Activated CD4-positive, alpha-beta T cell treated with anti-CD3 and anti-CD28 coated beads, Interleukin-2, amount 50 U/mL, for 1 hour (primary cell): ENCODE measurements at places on chromosomes 5 and 9.

DNA sequence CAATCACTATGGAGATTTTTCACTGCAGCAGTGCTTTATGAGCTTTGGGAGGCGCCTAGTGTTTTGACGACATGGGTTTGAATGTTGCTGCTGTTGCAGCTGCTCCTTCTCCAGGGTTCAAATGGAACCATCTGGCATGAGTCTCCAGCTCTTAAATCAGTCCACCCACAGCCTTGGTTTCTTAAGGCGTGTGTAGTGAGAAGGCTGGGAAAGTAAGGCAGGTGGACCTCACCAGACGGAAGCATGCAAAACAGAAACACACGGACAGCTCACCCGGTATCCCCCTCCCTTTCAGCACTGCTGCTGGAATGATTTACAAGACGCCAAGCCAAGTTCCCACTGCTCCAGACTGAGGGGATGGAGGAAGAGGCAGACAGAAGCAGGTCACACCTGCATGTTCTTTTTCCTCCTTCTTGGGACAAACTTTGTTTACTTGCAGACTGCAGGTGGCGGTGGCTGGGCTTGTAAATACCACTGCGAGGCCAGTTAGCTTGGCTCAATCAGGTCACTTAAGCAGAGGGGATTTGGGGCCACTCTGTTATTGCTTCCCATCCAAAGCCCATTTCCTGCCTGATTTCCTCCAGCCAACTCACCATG, 47.4 kb downstream of the ADAM19 start:
- no peak for DNase-seq

DNA sequence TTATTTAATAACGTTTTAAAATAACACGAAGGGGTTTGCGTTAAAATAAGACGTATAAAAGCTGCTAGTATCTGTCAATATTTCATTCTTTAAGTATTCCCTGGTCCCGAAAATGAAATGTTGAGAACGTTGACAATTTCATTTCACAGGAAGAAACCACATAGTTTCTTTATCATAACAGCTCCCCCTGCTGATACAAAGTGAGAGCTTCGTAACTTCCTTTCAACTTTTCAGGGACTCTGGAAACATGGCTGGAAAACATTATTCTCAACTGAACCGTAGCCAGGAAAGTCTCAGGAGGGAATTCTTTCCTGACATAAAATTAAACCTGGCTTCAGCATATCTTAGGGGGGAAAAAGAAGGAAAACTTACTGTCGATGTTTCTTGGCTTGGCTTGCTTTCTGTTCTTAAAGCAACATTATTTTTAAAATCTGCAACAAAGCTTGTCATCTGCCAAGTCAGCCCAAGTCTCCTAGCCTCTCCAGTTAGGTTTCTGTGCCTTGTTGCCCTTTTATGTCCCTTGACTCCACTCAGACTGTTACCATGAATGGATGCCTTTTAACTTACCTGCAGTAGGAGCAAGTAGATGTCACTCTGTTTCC, 122.9 kb upstream of the DAB2 start:
- no peak for DNase-seq

- DNase-seq, result no peak
Measured at GRCh38 chr5:141701360-141702119, 19.5 kb upstream of the ARAP3 start.

- no peak for DNase-seq
Measured at GRCh38 chr5:160023908-160024630, 15.1 kb downstream of the TTC1 start.

DNA sequence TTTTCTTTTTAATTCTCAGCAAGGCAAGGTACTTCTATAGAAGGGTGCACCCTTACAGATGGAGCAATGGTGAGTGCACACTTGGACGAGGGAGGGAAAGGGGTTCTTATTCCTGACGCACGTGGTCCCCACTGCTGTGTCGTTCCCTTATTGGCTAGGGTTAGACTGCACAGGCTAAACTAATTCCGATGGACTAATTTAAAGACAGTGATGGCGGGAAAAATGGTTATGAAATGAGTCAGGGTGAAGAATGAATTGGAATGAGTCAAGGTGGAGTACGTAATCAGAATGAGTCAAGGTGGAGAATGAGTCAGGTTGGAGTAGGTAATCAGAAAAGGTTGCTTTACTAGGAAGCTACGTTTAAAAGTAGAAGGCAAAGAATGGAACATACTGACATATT, 2.1 kb upstream of the HMGCS1 start:
- DNase-seq, result no peak

DNA sequence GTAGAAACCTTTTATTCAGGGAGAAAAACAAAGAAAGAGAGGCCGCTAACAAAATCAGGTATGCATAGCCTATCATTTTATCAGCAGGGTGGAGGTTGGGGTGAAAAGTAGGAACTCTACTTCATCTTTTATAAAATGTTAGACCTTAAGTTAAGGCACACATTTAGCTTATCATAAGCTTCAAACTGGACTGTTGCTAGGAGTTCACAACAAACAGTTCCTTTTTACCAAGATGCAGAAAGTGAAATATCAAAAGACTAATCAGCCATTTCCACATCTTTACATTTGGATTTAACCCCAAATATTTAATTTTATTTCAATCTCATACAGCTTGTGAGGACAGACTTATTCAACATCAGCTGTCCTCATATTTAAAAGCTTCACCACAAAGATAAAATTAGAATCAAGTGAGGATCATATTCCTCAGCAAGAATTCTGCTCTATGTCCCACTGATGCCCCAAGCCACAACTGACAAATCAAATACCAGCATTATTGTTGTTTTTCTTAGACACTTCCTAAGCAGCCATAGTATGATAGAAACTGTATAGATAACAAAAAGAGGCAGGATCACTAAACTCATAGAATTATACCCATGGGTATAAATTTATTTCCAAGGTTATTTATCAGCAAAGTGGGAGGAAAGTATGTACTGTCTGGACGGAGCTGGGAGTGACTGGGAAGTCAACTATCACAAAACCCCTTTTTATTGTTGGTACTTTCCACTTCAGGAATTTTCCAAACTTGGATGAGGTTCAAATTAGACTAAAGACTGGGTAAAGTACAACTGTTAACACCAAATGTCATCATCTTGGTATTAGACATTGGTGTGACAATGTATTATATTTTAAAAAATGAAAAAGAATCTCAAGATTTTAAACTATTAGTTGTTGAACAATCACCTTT, 29.9 kb upstream of the MYOT start:
- DNase-seq, result no peak

GRCh38 chr5:106964132-106964531, 706.6 kb downstream of the EFNA5 start:
- DNase-seq, result no peak

- DNase-seq, result peak; percentile 82
Measured at GRCh38 chr5:139273572-139274289, 19.8 kb upstream of the MATR3 start.

- DNase-seq, result no peak
Measured at GRCh38 chr5:137340881-137341280, 158.2 kb downstream of the SPOCK1 start.

- no peak for DNase-seq
Measured at GRCh38 chr9:110092792-110093191, 115.2 kb downstream of the C9orf152 start.

DNA sequence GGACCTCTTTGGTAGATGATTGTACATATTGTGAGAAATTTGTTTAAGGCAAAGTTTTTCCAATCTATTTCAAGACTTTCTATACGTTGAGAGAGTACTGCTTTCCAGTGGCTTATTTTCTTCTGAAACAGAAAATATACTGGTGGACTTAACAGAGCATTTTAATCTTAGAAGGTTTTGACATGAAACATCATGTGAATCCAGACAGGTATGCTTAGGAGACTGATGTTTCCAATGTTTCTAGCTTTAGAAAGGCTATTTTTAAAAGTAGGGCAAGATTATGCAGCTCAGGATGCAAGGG, 71.0 kb downstream of the PIK3R1 start:
- DNase-seq, result no peak

GRCh38 chr5:166004006-166004405, 2287.4 kb upstream of the WWC1 start:
- DNase-seq, result no peak

DNA sequence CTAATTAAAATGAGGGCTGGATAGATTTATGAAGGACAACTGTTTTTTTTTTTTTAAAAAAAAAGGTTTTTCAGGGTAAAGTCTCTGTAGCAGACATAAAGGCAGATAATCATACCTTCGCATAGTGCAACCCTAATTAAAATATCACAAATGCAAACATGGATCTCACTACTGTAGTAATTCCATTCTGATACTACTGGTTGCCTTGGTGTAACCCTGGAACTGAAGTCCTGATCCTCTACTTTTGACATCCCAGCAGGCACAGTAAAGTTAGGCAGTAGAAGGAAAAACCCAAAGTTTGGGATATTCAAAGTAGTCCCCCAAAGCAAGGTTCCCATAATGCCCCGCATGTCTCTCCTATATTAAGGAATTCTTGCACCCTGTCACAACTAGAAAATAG, 19.6 kb downstream of the RFX3 start:
- no peak for DNase-seq

DNA sequence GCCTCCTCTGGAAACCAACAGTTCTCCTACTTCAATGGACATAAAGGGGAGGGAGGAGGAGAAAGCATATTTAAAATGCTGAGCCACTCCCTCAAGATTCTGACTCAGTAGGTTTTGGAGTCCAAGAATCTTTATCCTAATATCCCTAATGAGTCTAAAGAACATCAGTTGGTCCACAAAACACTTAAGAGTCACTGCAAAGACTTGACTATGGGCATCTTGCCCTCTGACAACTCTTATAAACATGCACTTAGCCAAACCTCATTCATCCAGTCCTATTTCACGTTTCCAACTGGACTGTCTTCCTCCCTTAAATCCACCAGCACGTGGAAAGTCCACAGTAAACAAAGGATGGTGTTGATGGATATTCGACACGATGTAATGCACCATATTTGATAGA, 172.5 kb downstream of the FAM114A2 start:
- no peak for DNase-seq

DNA sequence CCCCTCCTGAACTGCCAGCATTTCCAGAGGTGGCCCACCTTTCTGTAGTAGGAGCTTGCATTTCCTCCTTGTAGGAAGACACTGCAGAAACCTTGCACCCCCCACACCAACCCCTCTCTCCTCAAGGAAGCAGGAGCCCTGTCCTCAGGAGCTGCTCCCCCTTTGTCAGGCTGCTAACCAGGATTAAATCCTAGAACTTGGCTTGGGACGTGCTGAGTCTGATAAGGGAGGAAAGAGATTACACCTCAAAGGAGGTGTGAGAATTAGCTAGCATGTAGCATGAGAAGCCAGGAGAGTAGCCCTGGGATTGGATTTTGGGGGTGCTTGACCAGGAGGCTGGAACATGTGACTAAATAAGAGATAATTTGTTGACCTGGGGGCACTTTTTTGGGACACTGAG, 119.8 kb upstream of the ALDH1B1 start:
- DNase-seq, result no peak

DNA sequence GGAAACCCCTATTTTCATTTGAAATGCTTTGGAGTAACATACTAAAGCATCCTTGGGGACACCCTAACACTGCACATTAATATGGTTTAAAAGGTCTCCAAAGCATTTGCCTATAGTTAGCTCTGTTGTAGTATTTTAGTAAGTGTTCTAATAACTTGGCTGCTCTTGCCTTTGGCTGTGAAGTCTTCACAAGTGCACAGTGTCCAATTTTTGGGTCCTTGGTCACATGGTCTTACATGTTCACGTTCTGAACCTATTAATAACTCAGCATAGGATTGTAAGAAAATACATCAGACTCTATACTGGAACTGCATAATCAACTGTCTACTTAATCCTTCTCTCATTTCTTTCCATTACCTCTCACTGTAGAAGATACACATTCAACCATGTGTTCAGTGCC, 17.4 kb downstream of the ADAMTS19 start:
- DNase-seq, result no peak

- DNase-seq, result no peak
Measured at GRCh38 chr5:83400241-83400640, 71.3 kb upstream of the VCAN start.

- no peak for DNase-seq
Measured at GRCh38 chr9:84804951-84805694, 135.6 kb downstream of the NTRK2 start.

- no peak for DNase-seq
Measured at GRCh38 chr9:82488313-82489200, 500.0 kb downstream of the SPATA31D1 start.

GRCh38 chr5:85670417-85670816, 947.3 kb upstream of the COX7C start:
- no peak for DNase-seq

GRCh38 chr9:127801955-127802575, 617 bp upstream of the FPGS start:
- DNase-seq, result no peak

GRCh38 chr5:73431204-73431851, 17.2 kb downstream of the FOXD1 start:
- no peak for DNase-seq

DNA sequence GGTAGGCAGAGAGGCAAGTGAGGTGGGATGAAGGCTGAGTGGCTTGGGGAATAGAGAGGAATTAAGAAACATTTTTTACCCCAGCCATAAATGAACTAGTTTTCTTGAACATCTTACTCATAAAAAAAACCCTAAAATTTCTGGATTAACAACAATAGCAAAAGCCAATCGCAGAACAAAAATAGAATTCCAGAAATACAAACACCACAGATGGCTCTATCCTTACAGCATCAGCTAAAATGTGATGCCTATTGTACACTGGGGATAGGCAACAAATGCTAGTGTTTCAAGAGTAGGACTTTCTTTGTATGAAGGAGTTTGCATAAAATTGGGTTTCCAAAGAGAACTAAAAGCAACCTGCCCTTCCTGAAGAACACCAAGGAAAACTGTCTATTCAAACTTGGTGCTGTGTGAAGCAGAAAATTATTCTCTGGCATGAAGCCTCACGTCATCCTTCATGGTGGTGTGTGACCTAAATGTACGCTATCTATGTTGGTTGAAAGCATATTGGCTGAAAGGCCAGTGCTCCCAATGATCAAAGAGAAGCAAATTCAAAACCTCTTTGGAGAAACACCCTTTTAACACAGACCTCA, 82.9 kb downstream of the JAKMIP2 start:
- no peak for DNase-seq

DNA sequence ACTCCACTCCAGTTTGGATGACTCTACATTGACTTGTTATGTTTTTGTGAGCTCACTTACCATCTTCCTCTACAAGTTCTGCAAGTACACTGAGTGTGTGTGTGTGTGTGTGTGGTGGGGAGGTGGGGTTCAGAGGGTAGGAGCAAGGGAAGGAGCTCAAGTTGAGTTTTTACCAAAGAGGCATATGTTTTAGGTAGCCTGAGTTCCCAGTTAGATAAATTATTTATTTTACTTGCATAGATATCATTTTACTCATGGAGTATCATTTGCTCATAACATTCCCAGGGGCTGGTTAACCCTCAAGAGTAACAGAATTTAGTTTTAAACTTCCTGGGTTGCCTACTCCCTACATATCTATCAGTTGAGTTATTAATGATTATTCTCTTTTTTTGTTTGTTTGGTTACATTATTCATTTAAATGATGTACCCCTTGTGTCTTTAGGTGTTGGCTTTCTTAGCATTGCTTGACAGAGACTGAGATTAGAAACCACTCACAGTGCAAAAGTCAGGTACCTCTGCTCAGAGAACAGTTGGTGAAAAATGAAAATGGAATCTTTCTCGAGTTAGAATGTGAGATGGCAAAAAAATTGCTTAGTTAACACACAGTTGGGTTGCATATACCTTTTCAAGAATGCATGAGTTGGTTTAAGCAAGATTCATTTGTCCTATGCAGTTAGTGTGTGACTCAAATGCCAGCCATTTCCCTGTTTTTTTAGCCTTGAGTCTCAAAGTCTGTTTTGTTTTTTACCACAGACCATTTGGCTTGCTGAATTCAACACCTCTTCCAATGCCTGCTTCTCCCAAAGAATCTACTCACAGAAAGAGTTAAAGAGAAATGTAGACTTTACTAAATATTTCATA, 29.2 kb downstream of the TNFSF8 start:
- no peak for DNase-seq

GRCh38 chr5:33662722-33663427, 222.1 kb downstream of the TARS1 start:
- no peak for DNase-seq
